DMS53 (cell line): ENCODE measurements at places on chromosomes 7 and 10.
A peak's percentile ranks its signal among the peaks of the same experiment; 100 is the strongest.

DNA sequence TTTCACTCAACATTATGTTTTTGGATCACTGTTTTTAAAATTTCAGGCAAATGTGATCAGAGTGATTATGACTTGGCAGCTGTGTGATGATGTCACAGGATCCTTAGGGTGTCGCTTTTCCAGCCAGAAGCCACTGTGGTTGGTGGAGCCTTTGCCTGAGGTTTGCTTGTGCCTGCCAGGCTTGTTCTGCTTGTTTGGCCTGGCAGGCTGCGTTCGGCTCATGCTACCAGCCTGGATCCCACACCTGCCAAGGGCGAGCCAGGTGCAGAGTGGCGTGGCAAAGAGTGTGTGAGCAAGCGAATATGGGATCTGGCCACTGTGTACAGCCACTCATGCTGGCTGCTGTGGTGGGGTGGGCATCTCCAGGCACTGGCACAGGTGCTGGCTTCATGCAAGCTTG, 55.7 kb downstream of the ADK start:
- DNase-seq: peak; percentile 97

DNA sequence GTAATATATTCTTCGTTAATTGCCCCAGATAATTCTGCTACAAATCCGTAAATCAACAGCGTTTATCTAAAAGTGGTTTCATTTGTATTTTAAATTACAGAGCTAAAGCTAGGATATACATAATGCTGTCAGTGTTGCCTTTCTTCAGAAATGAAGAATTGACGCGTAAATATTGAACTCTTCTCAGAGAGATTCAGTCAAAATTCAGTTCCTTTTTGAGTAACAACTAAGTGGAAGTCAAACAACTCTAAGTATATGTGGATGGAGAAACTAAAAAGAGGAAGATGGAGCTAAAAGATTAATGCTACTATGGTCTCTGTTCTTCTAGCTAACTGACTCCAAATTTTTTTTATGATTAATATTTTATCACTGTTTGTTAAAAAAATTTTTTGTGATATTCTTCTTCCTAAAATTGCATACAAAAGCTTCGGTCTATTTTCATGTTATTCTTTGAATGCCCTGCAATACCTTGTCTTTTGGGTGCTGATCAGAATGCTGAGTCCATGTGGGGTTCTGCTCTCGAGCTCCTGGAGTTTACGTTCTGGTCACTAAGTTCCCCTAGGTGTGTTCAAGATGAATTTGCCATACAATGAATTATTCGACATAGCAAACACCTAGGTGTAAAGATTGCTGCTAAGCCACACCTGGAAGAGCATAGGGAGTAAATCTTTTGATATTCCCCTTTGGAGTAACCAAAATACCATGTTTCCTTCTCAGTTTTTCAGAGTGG, 20.7 kb downstream of the MDFIC start:
- no peak for DNase-seq

- DNase-seq: peak; percentile 19
Measured at GRCh38 chr10:110648692-110649346, 4.7 kb downstream of the RBM20 start.

- DNase-seq: peak; percentile 74
Measured at GRCh38 chr10:19819419-19820033, 3.3 kb downstream of the PLXDC2 start.

GRCh38 chr7:40921589-40922315, 781.1 kb downstream of the INHBA start:
- DNase-seq: no peak

GRCh38 chr10:1292611-1293031, 236.4 kb downstream of the WDR37 start:
- no peak for DNase-seq

- DNase-seq: no peak
Measured at GRCh38 chr7:20696002-20696605, 80.6 kb downstream of the ABCB5 start.

- DNase-seq: peak; percentile 97
Measured at GRCh38 chr10:11602919-11603523, 8.4 kb downstream of the USP6NL start.

- no peak for DNase-seq
Measured at GRCh38 chr10:22367471-22367870, 22.2 kb downstream of the SPAG6 start.

DNA sequence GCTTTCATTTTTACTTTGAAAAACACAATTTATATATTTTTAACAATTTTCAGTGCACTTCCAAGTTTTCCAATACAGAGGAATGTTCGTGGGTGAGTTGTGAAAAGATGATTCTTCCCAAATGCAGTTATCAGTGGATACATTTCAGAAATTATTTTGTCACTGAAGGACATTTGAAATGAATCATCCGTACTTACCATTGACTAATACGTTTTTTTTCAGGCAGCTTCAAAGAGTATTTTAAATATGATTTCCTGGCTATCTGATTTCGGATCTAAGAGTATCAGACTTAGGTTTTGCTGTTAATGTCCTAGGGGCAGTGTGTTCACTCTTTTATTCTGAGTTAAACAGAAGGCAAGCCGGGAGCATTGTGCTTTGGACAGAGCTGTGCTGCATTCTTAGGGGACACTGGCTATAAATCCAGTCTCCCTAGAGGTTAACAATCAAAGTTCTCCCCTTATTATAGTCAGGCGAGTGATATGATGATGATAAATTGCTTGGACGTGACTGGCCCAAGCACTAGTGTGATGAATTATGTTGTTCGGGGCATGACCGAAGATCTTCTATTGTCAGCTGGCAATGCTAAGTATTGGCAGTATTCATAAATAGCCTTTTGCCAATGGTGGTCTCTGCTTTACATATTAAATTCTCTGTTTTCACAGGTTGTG, 4.5 kb downstream of the PTER start:
- DNase-seq: no peak

DNA sequence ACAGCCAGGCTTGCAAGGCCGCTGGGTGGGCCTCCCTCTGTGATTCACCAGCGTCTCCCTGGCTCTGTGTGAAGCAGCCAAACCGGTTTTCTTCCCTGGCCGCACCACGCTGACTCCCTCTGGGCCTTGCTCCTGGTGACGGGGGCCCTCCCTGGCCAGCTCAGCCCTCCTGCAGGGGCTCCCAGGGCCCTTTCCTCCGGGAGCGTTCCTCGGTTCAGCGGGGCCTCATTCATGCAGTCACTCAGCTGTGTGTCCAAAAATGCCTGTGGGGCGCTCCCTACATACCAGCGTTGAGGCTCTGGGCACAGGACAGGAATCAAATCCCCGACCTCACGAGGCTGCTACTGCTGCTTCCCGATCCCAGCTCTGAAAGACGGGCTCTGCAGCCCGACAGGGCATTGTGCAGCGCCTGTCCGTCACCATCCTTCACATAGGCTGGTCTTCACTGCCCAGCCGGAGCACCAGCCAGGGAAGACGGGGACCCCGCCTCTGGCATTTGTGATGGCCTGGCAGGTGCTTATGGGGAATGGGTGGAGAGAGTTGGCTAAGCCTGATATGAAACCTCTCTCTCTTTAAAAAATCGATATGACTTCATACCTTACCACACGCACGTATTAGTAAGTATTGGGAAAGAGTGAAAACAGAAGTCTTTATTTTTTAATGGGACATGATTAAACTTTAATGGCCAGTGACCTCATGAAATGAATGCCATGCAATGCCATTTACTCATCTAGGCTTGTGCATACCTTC, 110.0 kb upstream of the SHH start:
- peak; percentile 55 for DNase-seq

DNA sequence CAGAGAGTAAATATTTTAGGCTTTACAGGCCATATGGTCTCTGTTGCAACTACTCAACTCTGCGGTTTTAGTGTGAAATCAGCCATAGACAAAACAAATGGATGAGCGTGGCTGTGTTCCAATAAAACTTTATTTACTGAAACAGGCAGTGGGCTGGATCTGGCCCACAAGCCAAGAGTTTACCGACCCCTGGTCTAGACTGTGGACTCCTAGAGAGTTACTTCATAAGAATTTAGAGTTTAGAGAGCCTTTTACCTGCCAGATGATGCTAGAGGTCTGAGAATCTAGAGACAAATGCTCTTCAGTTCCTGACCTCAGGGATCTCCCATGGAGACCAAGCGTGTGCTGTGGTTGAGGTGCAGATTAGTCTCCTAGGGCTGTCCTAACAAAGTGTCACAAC, 174.8 kb downstream of the PTEN start:
- peak; percentile 29 for DNase-seq

DNA sequence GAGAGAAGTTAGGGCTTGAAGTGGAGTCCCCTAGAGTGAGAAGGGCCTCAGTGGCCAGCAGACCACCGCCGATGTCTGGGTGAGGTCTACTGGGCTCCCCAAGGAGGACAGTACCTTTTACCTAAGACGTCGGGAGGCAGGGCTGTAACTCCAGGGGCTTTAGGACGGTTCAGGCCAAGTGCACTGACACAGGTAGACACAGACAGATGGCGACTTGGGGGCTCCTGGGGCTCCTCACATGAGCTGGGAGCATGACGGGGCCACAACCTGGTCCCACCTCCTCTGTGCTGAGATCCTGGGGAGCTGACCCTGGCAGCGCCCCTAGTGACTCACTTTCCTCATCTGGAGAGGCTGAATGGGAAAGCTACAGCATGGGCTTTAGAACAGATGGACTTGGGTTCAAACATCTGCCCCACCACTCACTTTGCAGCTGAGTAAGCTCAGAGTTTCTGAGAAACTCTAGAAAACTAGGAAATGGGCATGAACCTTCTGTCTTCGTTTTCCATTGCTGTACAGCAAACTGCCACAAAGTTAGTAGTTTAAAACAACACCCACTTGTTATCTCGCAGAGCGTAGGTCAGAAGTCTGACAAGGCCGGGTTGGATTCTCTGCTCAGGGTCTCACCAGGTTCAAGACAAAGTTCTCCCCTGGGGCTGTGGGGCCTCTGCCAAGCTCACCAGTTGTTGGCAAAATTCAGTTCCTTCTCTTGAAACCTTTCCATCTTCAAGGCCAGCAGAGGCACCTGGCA, 4.7 kb upstream of the COMTD1 start:
- no peak for DNase-seq

GRCh38 chr7:96657347-96658021, 52.2 kb downstream of the SEM1 start:
- no peak for DNase-seq

DNA sequence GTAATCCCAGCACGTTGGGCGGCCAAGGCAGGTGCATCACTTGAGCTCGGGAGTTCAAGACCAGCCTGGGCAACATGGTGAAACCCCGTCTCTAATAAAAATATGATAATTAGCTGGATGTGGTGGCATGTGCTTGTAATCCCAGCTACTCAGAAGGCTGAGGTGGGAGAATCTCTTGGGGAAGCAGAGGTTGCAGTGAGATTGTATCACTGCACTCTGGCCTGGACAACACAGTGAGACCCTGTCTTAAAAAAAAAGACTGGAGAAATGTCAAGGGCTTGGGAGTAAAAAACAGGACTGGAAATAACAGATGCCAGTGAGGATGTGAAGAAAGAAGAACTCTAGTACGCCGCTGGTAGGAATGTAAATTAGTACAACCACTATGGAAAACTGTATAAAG, 16.7 kb upstream of the NUP205 start:
- DNase-seq: no peak

DNA sequence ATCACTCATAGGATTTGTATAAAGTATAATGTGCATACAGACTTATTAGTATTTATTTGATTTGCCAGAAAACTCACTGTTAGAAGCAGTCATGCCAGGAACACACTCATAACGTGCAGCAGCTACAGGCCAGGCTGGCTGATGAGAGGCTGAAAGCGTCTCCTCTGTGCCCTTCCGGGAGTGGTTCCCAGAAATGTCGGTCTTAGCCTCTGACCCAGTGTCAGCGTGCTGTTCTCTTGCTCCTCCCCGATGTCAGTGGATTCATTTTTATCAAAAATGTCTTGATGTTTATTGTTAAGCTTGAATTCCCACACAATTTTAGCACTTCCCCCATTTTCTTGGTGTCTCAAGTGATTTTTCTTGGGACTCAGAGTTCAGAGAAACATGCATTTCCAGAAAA, 33.3 kb upstream of the GARS1 start:
- no peak for DNase-seq

- DNase-seq: no peak
Measured at GRCh38 chr7:107593025-107593410, 13.0 kb downstream of the BCAP29 start.
